ENCODE measurements at places on chromosomes 11 and 22.

DNA sequence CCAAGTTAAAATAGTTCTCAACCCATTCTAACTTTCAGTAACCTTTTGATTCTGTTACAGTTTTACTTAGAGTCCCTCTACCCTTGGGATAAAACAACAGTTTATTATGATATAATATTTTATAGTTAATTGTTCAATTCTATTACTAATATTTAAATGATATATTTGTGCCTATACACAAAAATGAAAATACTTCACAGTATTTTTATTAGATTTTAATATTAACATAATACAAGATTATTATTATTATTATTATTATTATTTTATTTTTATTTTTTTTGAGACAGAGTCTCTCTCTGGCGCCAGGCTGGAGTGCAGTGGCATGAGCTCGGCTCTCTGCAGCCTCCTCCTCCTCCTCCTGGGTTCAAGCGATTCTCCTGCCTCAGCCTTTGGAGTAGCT, 416.7 kb downstream of the NTM start:
- ATAC-seq, result no peak

DNA sequence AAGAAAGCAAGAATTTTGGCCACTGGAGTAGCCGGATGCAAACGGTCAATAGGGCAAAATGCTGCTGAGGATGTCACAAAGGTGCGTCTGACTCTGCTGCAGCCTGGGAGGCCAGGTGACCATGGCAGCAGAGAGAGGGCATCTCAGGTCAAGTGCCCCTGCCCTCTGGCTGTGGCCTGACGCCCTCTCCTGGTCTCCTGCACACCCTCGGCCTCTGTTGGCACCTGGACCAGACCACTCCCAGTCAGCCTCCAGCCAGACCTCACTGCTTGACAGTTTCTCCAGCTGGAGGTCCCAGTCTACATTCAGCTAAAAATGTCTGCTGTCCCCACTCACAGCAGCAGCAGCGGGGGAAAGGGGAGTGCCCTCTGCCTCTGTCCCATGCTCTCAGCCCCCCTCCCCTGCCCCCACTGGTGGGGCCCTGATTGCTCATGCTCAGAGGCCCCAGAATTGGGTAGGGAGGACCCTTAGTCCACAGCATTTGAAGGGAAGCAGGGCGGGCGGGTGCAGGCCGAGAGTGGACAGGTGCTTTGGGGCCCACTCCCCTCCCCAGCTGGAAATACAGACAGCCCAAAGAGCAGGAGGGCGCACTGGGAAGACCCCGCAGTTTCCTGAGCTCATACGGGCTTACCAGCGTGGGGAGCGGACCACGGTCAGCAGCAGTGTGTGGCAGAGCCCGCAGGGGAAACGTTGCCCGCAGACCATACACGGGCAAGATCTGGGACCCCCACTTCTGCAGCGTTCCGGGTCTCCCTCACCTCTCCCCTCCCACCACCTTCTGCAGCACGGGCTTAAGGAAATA, 1.6 kb upstream of the BRSK2 start:
- ATAC-seq, result no peak

DNA sequence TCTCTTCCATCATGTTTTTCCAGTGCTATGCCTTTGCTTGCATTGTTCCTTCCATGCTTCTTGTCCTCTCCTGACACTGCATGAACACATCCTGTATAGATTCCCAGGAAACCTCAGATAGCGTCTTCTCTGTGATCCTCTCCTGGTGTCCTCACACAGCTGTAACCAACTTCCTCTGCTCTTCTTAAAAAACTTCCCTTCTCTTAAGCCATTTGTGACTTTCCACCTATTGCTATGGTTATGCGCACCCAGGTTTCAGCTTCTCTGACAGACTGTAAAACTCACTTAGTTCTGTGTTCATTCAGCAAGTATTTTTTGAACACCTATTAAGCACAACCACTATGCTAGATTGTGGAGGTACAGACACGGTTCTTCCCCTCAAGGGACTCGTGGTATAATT, 5.1 kb upstream of the APLP2 start:
- no peak for ATAC-seq

- peak; percentile 90 for ATAC-seq
Measured at GRCh38 chr22:39490135-39490798, 11.8 kb upstream of the MIEF1 start.

DNA sequence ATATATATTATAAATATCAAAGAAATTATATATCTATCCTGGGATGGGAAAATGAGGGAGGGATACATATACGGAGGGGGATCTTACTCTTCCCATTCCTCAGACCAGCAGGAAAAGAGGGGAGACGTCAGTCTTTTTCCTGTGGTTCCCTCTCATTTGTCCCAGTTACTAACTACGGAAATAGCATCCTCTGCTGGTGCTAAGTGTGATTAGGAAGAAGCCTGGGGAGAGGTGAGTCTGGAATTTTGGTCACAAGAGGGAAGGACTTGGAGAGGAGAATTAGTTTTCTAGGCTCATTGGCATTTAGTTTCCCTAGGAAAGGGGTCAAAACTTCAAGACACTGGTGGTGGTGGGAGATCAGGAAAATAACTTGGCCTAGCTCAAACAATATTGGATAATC, 11.6 kb downstream of the MED19 start:
- ATAC-seq, result no peak

GRCh38 chr22:32037236-32037635, 5.8 kb upstream of the SLC5A1 start:
- ATAC-seq, result no peak

DNA sequence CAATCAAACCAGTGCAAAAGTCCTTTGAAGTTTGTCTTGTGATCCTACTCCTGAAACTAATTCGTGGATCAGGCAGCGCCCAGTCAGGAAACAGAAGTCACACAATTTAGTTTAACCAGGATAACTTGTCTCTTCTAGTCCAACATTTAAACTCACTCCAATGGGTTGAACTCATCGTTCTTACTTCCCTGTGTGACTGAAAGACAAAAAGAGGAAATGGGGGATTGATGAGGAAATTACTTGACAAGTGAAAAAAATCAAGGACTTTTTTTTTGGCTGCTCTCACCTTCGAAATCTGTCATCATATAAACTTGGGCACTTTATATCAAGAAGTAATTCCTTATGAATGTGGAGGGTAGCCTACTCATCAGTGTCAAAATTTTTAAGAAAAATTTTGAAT, 78.4 kb downstream of the HSD17B12 start:
- no peak for ATAC-seq

DNA sequence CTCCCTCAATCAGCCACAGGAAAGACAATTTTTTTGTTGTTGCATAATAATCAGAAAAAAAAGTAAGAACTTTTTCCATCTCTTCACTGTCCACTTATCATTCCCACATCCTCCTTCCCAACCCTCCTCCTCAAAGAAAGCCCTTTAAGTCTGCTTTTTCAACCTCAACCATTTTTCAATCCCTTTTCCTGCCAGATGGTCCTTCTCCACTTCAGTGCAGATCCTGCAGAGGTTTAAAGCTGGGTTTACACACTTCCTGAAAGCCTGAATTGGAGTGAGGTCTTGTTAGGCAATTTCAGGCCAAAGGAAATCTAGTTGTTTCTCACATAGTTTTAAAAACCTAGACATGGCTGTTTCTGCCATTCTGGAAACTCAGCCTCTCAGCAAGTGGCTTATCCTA, 78.3 kb downstream of the RPL27A start:
- ATAC-seq, result no peak

DNA sequence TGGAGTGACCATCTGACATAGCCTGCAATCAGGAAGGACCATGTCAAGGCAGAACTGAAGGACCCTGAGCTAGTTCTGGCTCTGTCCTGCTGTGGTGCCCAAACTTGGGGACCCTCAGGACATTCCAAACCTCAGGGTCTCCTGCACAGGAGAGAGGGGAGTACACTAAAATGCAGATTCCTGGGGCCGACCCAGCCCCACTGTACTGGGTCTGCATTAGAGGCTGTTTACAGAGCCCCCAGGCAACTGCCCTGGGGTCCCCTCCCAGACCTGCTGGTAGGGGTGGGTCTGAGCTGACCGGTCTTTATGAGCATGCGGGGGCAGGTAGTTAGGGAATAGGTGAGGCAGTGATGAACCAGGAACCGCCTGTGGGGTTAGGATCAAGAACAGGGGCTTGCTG, 6.8 kb downstream of the TRPM5 start:
- ATAC-seq, result no peak

DNA sequence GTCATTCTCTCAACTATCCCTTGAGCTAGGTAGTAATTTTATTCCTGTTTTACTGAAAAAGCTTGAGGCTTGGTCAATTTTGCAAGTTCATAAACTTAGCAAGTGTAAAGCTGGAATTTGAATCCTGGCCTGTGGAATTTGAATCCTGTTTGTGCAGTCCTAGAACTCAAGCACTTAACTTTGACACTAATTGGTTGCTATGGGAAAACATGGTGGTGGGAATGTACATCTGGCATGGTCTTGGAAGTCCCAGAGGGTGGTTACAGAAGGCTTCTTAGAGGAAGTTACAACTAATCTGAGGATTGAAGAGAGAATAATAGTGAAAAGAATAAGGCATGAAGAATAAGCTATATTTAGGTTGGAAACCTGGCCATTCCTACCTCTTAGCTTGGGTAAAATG, 66.5 kb upstream of the LIN7C start:
- no peak for ATAC-seq

GRCh38 chr11:100329352-100329751, 357.7 kb upstream of the ARHGAP42 start:
- ATAC-seq, result no peak

Measured in gastroesophageal sphincter (tissue), 4 donors.